ENCODE measurements at places on chromosomes 2 and 18. TPM values are rescaled to one million over a fixed set of nuclear protein-coding genes. Genes with fewer than 3 reads are reported as not detected.

- no peaks in the 10 kb centered on the region for H3K27me3 ChIP-seq
- no peaks in the 10 kb centered on the region for H3K4me1 ChIP-seq
- H3K4me3 ChIP-seq = no peak overlapping the region
- no peak overlapping the region for H3K27ac ChIP-seq
- no peak for DNase-seq
Measured at GRCh38 chr2:200618590-200619021, 32.8 kb downstream of the AOX1 start.

- H3K27ac ChIP-seq = no peak overlapping the region
- no peaks in the 10 kb centered on the region for H3K36me3 ChIP-seq
- no peak overlapping the region for H3K4me3 ChIP-seq
- H3K4me1 ChIP-seq = peaks cover 4% of the 10 kb centered on the region
- H3K27me3 ChIP-seq = no peaks in the 10 kb centered on the region
- DNase-seq = no peak
Measured at GRCh38 chr2:41851554-41851953, 196.3 kb upstream of the PKDCC start.

DNA sequence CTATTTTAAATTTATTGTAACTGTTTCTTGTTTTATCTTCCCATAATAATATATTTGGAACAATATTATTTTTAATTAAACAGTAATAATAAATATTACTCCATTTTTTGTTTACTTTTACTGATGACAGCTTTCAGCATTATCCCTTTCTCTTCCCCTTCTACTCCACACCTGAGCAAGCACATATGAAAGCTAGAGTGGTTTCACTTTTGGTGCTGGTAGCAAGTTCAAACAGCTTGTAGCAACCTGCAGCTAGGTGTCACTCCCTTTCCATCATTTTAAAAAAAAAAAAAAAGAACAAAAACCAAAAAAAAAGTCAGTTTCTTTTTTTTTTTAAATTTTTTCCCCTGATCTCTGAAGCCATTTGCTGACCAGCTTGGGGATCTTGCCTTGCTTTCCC lies 801.8 kb downstream of the CCDC85A start:
- no peaks in the 10 kb centered on the region for H3K4me1 ChIP-seq
- H3K36me3 ChIP-seq = no peaks in the 10 kb centered on the region
- no peak for DNase-seq
- no peak overlapping the region for H3K4me3 ChIP-seq

DNA sequence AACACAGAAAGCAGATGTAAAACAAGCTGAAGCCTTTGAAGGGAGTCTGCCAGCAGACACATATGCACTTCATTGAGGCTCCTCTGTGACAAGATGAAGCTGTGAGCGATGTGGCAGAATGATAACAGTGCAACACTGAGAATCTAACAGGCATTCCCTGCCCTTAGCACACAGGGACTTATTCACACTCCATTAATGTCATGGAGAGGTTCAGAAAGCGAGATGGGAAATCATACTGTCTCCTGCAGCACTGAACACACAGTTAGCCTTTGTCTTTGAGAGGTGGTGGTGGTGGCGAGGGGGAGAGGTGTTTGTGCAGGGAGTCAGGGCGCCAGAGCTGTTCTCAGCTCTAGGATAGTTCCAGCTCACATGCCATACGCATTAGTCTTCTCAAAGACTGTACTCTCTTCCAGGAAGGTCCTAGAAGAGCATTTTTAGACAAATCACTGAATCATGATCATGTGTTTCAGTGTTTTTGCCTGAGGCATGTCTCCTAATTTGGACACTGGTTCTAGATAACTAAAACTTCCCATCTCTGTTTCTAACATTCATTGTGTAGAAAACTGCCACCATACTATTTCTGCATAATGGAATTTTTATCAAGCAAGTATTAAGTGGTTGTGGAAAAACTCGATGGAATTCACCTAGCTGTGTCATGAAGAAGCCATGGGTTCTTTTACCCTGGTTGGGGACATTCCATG lies 93.5 kb upstream of the ITGB6 start:
- H3K4me3 ChIP-seq = no peak overlapping the region
- no peaks in the 10 kb centered on the region for H3K27me3 ChIP-seq
- no peak overlapping the region for H3K27ac ChIP-seq
- DNase-seq = no peak
- peaks cover 8% of the 10 kb centered on the region for H3K4me1 ChIP-seq
- H3K36me3 ChIP-seq = no peaks in the 10 kb centered on the region

The KATNAL2 gene
- total RNA-seq = 59.7 TPM
